T follicular helper cell (primary cell): ENCODE measurements at places on chromosomes 5 and 9.

DNA sequence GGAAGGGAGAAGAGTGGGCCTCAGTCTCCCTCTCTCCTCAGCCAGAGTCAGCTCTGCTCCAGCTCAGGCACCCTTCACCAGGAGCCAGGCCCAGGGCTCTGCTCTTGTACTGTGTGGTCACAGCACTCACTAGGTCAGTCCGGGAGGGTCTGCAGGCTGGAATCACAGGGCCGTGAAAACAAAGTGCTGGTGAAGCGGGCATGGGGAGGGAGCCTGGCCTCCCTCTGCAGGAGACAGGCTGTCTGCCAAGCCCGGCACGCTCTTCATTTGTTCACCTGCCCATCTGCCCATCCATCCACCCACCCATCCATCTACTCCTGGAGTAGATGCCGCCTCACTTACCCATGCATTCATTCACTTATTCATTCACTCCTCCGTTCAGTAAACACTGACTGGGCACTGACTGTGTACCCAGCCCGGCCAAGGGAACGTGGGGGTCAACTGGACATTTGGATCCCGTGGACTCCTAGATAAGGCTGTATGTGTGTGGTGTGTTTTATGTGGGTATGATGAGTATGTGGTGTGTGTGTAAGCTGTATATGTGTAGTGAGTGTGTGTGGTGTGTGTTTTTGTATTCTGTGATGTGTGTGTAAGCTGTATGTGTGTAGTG, 3.6 kb downstream of the SPAAR start:
- no peak for DNase-seq

DNA sequence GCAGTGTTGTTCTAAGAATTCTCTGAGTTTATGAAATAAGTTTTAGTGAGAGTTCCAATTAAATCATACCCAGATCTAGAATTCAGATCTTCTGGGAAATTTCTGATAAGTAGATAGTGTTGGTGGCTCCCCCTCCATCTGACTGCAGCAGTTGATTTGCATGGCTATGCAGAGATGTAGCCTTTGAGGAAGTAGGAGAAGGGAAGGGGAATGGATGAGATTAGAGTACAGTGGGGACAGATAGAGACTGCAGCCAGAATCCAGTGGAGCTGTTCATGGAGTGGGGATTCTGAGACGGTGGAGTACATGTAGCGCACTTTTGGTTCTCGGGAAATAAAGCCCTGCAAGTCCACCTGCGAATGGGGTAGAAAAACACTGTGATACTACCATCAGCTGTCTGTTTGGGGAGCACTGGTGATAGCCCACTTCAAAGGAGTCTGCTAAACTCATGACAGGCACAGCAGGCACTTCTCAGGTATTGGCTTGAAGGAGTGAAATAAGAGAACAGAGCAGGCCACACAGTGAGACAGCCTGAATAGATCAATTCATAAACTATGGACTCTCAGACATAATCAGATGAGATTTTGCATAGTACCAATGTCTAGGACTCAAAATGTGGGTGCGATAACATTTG, 96.8 kb downstream of the ALDH1A1 start:
- DNase-seq: no peak

DNA sequence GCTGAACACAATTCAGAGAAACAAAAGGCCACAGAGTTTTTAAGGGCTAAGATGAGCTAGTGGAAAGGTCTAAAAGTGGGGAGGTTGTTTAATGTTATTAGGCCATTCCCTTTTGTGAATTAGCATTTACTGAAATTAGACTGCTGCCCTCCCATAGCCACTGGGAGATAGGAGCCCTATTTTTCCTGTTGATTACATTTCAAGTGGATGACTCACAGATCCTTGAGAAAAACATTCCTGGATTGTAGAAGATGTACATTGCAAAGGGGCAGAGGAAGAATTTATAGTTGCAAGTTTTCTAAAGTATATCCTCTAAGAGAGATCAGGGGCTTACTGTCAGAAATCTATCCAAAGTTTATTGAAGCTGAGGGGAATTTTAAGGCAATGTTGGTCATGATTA, 367.1 kb upstream of the IZUMO3 start:
- DNase-seq: no peak

DNA sequence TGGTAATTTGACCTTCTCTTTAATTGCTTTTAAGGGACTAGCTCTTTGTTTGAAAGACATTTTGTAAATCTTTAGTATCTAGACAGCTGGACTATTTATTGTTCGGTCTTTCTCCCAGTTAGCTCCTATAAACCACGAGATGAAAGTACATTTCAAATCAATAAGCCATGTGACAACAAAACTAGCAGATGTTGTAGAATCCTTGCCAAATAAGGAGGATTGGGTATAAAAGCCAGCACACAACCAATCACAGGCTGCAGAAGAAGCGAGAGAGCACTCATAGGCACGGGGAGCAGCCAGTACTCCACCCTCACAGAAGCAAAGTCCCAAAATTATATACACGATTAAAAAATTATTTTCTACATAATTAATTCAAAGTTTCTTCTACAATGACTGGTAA, 8.1 kb upstream of the OMD start:
- DNase-seq: no peak

DNA sequence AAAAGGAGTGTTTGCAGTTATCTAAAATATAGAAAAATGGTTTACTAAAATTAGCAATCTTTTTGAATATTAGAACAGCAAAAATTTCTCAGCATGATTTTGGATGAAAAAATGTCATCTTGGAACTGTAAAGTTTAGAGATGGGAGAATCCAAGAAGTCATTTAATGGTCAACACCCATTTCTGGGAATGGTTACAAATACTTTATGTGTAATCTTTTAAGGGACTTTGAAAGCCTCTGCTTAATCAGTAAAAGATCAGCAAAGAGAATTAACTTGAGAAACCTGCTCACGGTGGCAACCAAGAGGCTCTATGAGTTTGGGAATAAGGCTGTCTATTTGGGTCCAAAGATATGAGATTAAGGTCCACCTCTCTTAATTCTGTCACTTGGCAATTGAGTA, 13.0 kb downstream of the C1QTNF3 start:
- no peak for DNase-seq

GRCh38 chr5:107274571-107274970, 396.2 kb downstream of the EFNA5 start:
- DNase-seq: no peak

GRCh38 chr9:136567651-136568287, 21.9 kb upstream of the NOTCH1 start:
- no peak for DNase-seq

DNA sequence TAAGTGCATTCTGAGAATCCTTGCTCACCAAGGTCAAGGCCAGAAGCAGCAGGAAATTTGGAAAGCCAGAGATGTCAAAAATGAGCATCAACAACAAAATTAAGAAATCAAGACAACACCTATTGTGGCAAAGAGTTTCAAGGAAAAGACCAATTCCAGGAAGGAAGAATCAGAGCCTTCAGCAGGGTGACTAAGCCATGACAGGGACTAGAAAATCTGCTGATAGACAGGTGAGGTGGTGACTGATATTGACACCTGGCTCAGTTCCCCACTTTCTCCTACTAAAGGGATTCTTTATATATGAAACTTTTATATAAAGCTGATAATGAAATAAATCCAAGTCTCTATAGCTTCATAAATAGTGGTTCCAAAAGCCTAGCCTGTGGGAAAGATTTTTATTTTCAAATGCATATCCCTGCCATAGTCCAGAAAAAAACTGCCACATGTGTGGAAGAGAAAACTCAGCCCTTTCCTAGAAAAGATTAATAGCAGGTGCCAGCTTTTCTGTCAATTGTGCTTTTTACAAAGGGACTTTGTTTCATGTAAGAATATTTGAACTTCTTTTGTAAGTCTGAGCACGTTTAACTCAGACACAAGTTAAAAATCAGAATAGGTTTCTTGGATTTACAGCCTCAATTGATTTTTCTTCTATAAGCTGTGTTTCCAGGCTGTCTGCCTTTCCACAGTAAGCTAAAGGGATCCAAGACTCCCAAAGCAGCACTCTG, 81.1 kb upstream of the GRAMD2B start:
- no peak for DNase-seq

DNA sequence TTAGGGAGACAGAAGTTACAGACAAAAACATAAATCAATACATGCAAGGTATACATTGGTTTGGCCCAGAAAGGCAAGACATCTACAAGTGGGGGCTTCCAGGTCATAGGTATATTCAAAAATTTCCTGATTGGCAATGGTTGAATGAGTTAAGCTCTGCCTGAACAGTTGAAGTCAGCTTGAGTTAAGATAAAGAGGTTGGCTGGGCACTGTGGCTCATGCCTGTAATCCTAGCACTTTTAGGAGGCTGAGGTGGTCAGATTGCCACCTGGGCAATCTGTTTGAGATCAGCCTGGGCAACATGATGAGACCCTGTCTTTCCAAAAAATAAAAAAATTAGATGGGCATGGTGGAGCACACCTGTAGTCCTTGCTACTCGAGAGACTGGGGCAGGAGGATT, 16.3 kb downstream of the TMC1 start:
- DNase-seq: no peak

DNA sequence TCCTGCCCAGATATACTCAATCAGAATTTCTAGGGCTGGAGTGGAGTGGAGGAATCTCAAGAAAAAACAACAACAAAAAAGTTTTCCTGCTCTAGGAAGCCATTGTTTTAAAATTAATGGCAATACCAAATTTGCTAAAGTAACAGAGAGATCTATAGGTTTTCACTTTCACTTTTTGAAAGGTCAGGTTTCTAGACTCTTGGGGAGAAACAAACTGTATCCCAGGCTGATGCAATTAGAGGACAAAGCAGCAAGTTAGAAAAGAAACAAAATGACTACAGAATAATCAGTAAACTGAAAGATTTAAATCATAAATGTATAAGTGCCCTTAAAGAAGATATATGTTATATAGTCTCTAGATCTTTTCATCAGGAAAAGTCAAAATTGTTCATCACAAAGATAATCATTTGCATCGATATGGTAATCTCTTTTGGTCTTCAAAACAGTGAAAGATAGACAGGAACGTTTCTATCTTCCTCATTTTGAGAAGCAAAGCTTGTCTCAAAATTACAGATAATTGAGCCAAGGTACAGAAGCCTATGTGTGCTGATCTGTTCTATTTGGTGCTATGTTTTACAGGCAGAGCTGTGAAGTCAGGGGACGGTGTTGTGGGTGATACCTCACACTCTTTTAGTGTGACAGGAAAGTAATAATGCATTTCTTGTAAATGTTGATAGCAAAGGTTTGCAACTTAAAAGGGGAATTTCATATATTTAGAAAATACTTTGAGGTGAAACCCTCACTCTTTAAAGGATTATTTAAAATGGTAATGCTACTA, 1746.6 kb upstream of the C9orf72 start:
- DNase-seq: no peak

DNA sequence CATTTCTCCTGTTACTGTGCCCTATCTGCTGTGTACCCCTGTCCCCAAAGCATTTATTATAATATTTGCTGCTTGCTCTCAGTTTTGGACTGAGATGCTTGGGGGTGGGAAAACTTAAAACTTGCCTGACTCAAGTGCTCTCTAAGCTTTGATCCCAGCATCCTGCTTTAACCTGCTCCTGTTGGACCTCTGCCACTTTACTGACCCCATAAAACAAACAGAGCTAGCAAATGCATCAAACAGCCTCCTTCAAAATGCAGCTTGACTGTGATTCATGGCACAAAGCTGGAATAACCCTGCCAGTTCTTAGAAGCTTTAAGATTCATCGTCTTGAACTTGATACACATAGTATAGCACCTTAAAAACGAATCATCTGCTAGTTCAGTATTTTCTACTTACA, 212.5 kb downstream of the DEPDC1B start:
- no peak for DNase-seq

DNA sequence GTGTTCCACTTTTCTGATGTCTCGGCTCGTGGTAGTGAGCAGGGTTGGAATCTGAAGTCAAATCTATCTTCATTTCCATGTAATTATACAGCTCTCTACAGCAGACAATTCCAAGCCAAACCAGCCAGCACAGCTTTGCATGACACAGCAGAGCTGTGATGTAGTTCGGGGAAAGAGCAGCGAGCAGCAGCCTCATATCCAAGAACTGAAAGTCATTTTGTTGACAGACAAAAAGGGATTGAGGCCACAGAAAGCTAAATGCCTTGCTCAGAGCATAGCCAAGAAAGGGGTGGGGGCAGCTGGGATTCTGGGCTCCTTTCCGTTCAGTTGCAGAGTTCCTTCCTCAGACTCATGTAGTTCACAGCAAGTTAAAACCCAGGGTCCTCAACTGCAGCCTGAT, 32.1 kb downstream of the LCP2 start:
- no peak for DNase-seq

- no peak for DNase-seq
Measured at GRCh38 chr9:124342402-124342775, 72.9 kb downstream of the PSMB7 start.

GRCh38 chr9:111613436-111614040, 14.1 kb upstream of the PTGR1 start:
- DNase-seq: no peak

- no peak for DNase-seq
Measured at GRCh38 chr5:178624631-178625546, 2.0 kb downstream of the CLK4 start.

DNA sequence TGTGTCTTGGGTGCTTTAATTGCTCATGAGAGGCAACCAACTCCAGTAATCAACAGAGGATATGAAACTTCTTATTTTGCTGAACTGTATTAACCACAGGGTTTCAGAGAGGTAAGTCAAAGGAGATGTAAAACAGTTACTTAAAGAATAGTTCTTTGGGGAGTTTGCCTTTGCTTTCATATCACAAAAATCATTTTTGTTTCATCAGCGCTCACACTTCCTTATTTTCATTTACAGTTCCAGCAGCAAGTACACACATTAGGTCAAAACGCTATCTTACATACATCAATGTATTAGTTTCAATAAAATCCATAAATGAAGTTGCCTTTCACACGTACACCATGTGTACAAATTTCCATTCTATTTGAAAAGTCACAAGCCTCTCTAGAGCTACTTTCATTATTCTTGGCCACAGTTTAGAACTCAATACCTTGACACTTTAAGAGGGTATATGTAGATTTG, 50.1 kb downstream of the ST8SIA4 start:
- DNase-seq: no peak

DNA sequence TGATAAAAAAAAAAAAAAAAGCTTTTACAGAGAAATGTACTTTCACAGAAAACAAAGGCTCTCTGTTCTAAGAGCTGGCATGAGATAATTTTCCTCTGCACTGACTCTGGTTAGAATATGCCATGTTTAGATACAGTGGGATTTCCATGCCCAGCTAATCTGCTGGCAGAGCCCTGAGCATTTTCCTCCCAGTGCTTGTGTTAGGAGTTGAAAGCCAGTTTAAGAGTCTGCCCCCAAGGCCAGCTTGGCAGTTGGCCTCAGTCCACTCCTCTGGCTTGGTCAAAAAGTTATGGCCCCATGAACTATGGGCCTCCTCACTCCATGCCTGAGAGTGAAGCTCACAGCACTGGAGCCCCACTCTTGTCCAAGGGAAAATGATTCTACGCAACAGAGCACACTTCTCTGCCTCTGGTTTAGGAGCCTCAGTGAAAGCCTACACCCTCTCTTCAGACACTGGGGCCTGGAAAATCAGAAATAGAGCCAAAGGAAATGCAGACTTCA, 21.9 kb downstream of the MOCS2 start:
- no peak for DNase-seq

GRCh38 chr9:109072821-109073435, 46.8 kb downstream of the TMEM245 start:
- DNase-seq: no peak

GRCh38 chr5:32206053-32206452, 31.9 kb upstream of the GOLPH3 start:
- no peak for DNase-seq
